ENCODE measurements at places on chromosomes 5 and 9. TPM values are rescaled to one million over a fixed set of nuclear protein-coding genes. Genes with fewer than 3 reads are reported as not detected.
A peak's percentile ranks its signal among the peaks of the same experiment; 100 is the strongest.

Gene NFIB
- total RNA-seq, result 37.2 TPM

Gene HAND1
- total RNA-seq, result not detected

Gene DDX46
- total RNA-seq, result 32.8 TPM

Gene RETREG1
- 1.5 TPM for total RNA-seq

Gene AIF1L
- total RNA-seq, result 63.3 TPM

Gene PDLIM4
- 26.9 TPM for total RNA-seq

Gene SPATA31C1
- not detected for total RNA-seq

Gene PITX1
- total RNA-seq, result 689 TPM

Gene FOXD4L4
- total RNA-seq, result 0.52 TPM

Gene FOXD4
- total RNA-seq, result 0.28 TPM

DNA sequence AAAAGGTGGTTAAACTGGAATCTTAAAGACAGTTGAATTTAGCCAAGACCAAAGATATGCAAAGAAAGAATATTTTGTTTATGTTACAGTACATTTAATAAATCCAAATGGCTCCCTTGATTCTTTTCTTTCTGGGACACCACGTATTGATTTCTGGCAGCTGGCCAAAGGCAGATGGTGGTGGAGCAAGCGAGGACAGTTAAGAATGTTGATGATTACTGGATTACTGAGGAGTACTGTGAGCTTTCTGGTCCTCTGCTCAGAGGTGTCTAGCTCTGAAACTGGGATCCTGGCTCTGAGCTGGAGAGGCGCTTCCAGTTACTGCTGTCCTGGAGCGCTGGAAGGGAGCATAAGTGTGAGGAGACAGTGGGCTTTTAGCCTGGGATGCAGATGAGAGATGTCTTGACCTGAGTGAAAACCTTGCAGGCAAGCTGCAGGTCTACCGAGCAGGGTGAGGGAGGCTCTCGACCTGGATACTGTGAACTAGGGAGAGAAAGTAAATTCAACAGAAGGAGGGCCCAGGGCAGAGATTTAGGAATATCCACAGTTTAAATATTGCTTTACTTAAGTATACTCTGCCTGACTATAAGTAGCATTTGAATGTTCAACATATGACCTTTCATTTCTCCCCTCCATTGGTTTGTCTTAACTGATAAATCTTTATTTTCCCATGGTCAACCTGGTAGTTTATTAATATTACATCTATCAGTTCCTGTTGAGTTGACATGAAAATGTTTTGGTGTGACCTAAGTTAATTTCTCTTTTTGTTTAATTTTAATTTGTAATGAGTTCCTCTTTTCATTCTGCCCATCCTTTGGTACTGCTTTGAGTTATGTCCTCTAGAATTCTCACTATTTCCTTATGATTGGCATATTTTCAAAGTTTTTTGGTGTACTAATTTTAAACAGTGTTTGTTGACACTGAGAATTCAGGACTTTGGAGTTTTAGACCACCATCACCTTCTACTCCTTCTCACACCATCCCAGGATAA, 3.7 kb downstream of the SYK start:
- no peak for ATAC-seq

GRCh38 chr9:3080951-3081350, 237.1 kb upstream of the PUM3 start:
- ATAC-seq, result no peak

DNA sequence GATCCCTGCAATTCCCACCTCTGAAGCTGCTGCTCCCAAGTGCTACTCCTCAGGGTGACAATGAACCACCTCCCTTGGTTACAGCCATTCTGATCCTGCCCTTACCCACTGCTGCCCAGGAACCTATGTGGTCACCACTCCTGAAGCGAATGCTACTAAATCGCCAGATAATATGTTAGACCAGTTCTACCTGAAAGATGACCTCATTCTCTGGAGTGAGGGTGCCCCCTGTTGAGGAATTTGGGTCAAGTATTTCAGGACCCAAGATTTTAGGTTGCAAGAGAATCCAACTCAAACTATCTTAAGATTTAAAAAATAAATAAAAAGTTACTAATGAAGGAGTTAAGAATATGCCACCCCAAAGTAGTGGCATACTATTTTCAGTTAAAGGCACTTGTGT, 5.8 kb upstream of the SNAPC3 start:
- peak; percentile 77 for ATAC-seq

- no peak for ATAC-seq
These were observed 152.9 kb upstream of the GNA14 start for GRCh38 chr9:77800924-77801551.

- ATAC-seq, result no peak
These were observed 194.8 kb upstream of the MRPS30 start for GRCh38 chr5:44613936-44614335.

DNA sequence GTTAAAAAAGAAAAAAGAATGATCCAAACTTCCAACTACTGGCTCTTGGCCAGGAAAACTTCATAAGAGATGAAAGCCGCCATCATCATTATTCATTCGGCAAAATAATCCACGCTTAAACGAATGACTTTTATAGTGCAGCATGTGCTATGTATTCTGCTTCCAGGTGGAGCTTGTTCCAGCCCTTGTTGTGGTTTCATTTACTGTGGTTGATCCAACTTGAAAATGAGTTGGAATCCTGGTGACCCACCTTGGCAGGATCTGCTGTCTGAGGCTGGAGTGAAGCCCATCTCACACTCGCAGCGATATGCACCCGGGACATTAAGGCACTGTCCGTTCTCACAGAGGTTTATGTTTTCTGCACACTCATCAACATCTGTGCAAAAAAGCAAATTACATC, 209.6 kb downstream of the FBN2 start:
- no peak for ATAC-seq

DNA sequence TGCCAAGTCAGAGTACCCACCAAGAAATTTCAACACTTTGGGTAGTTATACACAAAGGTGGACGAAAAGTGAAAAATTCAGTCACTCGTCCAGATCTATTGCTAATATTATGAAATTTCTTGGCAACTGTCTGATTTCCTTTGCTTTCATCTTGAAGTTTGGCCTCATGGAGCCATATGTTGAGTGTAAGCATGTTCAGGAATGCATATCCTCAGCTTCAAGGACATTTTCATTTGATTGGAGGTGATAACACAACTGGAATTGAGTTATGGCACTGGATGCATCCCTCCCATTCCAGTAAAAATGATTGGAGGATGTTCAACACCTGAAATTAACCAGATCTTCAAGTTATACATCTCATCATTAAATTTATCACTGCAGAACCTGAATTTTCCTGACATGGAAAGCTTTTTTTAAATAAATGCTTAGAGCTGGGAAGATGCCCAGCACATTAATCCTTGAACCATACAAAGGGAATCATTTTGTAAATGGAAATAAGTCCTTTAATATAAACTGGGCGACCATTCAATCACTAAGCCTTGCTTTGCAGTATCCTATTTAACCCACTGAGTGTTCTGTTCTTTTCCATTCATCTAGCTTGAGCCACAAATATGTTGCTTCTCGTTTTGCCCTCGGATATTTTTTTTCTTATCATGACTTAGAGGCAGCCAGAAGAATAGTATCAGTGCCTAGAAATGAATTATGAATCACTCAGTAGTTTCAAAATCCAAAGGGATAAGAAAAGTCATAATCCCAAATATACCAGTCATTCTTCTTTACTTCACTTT, 273.7 kb upstream of the PIK3R1 start:
- peak; percentile 35 for ATAC-seq

DNA sequence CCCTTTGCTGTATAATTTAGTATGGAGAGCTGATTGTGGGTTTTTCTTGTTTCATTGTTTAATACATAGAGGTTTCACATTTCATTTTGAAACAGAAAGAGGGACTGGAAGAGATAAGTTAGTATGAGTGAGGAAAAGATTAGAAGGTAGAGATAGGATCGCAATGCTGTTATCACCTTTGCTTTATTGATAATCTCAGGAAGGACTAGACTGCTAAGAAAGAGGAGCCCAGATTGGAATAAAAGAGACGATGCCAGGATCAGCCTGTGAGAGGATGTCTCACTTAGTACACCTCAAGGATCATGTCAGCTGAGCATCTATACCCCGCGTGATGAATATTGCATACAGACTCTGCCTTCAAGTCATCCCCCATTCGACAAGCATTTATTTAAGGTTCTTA, 178.0 kb upstream of the DMAC1 start:
- no peak for ATAC-seq

DNA sequence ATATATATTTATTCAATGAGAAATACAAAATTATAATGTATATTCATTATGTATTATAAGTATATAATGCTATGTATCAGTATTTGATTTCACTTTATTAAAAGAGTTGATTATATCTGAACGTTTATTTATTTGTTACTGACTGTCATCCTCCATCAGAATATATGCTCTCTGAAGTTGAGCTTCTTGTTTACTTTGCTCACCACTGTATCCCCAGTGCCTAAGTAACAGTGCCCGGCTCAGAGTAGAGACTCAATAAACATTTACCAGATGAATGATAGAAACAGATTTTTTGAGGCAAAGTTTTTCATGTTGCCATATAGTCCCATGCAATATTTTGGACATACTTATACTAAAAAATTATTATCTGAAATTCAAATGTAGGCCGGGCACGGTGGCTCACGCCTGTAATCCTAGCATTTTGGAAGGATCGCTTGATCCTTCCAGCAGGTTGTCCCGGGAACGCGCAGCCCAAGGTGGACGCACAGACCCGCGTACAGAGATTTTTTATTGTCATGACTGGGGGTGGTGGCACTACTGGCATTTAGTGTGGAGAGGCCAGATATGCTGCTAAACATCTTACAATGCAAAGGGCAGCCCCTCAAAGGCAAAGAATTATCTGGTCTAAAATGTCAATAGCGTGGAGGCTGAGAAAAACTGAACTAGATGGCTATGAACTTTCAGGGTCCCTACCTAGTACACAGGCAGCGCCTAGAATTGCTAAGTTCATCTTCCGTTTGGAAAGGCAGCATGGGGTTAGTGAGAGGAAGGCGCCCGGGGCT, 761 bp upstream of the DNAJC25 start:
- ATAC-seq, result peak; percentile 37

DNA sequence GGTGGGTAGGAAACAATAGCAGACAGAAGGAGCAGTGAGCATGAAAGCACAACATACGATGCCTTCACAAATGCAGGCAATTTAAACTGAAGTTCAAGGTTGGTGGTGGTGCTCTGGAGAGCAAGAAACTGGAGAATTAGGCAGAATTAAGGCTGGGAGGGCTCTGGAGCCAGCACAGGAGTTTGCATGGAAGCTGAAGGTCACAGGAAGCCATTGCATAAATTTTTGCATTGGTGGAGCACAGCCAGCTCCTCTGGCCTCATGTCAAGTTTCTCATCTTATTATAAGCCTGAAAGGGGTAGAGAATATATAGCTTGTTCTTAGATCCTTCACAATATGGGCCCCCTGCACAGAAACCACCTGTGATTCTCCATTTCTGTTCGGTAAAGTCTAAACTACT, 207.4 kb downstream of the PAPPA start:
- ATAC-seq, result no peak

DNA sequence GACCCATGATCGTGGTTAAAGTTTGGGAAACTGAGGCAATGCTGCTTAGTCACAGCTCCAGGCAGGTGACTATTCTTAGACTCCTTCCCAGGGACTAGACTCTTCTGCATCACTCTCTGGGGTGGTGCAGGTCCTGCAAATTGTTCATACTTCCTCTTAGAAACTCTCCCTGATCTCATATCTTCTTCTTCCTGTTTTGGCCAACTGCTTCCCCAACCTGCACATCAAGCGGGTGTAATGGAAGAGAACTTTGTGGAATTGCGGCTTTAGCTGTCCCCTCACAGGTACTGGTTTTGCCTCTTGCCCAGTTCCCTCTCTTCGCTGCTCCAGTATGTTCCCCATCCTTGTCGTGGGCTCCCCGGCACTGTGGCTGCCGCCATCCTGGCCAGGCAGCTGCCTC, 111.5 kb upstream of the CTSL start:
- peak; percentile 11 for ATAC-seq

DNA sequence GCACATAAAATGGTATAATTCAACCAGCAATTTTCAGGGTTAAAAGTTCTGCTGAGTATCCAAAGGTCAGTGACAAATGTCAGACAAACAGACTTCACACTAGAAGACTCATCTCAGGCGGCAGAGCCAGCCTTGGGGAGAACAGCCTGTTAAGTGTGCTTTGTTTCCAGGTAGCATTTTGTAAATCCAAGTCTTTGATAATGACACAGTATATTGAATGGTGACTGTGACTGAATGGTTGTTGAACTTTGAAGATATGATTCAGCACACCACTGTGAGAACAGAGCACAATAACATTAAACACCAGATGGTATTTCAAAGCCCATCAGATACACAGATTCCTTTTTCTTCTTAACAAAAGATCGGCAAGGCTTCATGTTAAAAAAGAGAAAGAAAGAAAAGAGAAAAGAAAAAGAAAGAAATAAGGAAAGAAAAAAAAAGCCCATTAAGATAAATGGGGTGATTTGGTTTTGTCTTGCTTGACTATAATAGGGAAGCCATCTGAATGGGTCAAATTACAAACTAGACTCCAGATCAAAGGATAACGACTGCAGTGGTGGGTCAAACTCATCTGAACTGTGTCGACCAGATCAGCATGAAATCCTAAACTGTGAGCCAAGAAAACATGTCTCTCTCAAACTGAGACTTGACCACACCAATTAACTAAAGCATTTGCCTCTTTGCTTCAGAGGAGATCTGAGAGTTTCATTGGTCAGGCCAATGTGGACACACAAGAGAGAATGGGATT, 313.0 kb upstream of the ZNF608 start:
- peak; percentile 48 for ATAC-seq

GRCh38 chr5:125085797-125086505, 339.5 kb upstream of the ZNF608 start:
- ATAC-seq, result peak; percentile 99

DNA sequence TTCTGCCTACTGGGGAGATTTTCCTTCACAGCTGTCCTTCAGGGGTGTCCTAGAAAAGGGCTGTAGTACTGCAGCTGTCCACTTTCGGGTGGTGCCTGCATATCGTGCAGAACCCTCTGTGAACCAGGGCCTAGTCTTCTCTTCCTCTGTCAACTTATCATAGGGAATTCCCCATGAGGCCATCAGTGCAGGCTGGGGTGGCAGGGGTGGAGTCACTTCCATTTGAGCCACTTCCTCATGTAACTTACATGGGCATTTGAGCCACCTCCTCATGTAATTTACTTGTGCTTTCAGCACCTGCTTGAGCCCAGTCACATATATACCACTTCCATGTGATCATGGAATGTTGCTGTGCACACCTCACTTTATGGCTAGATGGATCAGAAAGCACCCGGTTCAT, 742.0 kb upstream of the RGMB start:
- no peak for ATAC-seq
